ENCODE measurements at places on chromosomes 5 and 9.

DNA sequence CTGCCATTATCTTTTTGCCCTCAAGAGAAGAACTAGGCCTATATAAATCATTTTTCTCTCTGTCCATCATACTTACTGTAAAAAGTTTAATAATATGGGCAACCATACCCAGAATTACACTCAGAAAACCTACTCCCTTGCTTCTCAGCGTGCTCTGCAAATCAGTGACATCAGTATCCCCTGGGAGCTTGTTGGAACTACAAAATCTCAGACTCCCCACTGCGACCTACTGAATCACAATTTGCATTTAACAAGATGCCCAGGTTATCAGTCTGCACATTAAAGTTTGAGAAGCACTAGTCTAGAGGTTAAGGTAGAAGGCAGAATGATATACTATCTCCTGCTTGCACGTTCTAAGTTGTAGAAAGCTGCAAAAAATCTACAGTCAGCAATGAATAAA is 127.2 kb downstream of the MLLT3 start:
- no peak for DNase-seq

DNA sequence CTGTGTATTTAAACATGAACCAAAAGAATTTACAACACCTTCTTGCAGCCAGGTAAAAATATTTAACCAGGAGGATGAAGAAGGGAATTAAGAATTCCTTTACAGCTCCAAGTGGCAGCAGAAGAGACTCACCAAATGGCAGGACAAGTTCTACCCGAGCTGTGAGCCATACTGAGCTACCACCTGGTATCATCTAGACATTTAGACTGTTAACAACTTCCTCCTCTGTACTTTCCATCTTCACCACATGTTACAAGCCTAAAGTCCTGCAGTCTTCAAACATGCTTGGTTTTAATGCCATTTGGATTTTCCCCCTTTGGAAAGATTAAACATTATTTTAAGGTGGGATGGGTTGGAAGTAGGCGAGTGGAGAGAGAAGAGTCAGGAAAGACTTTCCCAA is 190.2 kb downstream of the TRPM6 start:
- no peak for DNase-seq

DNA sequence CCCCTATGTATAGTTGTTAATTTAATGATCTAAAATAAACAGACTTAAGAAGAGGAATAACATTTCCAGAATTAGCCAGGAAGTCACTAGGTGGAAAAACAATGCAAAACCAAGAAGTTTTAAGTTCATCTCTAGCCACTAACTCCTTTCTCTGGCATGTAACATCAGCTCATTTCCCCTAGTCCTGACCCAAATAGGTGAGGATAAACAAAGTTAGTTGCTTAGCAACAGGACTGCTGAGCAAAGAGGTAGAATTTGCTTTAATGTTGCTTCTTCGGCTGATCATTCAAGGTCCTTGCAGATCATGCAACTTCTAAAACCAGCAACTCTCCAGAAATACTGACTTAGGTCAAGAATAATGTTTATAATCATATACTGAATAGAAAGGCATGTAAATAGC is 675.8 kb downstream of the CETN3 start:
- DNase-seq = no peak

GRCh38 chr5:5885782-5886181 is 463.3 kb downstream of the ICE1 start:
- no peak for DNase-seq

- DNase-seq = no peak
Measured at GRCh38 chr5:74226716-74227485, 413.6 kb downstream of the ENC1 start.

DNA sequence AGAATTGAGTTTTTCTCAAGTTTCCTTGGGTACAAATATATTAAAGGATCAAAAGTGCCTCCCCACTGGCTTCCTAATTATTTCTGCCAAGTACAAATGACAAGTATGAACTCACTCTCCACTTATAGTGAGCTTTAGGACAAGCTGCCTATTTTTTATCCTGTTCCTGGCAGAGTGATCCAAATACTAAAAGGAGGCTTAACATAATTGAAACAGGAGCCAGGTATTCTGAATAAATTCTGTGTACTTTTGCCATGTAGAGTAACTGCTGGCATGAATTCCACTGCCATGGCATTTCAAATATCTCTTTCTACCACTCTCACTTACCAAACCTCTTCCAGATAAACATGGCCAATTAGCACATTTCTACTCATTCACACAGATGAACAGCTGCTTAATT is 171.1 kb downstream of the EPB41L4A start:
- no peak for DNase-seq
